ENCODE measurements at places on chromosomes 13 and 19. TPM values are rescaled to one million over a fixed set of nuclear protein-coding genes. Genes with fewer than 3 reads are reported as not detected.

- no peak for DNase-seq
Measured at GRCh38 chr13:111664696-111665095, 344.3 kb downstream of the TEX29 start.

DNA sequence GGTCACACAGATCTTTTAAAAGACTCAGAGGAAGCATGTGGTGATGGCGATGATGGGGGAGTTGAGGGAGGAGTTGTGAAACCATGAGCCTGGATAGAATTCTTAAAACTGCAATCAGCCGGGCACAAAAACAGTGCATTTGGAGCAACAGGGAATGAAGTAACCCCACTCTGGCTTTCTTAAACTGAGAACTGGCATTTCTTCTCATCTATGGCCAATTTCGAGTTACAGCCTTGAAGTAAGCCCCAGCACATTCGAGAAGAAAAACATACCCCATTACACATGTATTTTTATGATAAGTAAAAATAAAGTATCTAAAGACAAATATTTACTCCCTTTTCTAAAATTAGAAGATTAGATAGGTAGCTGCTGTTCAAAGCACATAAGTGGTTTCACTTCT, 70.1 kb downstream of the DCLK1 start:
- DNase-seq = no peak

DNA sequence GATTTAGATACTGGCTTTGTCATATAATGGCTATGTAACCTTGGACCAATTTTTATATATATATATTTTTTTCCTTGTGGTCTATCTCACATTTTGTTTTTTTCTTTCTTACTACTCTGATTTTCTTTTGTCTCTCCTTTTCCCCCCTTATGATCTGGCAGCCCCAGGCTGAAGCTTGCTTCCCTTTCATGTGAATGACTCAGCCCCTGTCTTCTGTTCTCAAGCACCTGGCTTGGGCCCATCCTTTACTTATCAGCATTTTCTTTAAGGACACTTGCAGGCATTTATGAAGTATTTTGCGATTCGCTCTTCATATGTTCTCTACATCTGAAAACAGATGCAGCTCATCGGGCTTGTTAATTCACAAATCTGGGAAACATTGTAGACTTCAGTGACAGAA, 163.6 kb downstream of the SPRY2 start:
- DNase-seq = no peak

Gene ZNF699
- 22.1 TPM for total RNA-seq

Gene ZDHHC20
- 72.3 TPM for total RNA-seq

Gene CYP2S1
- 0.28 TPM for total RNA-seq

Measured in CD4-positive, alpha-beta memory T cell (primary cell).